ENCODE measurements at places on chromosomes 5 and 9. TPM values are rescaled to one million over a fixed set of nuclear protein-coding genes. Genes with fewer than 3 reads are reported as not detected.

IL13 gene
- total RNA-seq: not detected

TRPM6 gene
- not detected for total RNA-seq

PCYOX1L gene
- total RNA-seq: 40.4 TPM

GRCh38 chr5:59489551-59489950 lies 404.0 kb downstream of the PDE4D start:
- no peak for DNase-seq

DNA sequence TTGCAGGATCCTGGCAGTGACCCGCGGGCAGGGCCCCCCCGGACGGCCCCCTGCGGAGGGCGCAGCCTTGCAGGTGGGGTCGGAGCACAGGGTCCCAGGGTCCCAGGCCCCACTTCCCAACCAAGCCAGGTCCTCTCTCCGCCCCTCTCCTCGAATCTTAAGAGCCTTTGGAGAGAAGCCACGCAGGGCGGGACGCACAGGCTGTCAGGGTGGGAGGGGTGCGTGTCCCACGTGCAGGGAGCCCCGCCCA lies 18.4 kb upstream of the EGFL7 start:
- DNase-seq: no peak

DNA sequence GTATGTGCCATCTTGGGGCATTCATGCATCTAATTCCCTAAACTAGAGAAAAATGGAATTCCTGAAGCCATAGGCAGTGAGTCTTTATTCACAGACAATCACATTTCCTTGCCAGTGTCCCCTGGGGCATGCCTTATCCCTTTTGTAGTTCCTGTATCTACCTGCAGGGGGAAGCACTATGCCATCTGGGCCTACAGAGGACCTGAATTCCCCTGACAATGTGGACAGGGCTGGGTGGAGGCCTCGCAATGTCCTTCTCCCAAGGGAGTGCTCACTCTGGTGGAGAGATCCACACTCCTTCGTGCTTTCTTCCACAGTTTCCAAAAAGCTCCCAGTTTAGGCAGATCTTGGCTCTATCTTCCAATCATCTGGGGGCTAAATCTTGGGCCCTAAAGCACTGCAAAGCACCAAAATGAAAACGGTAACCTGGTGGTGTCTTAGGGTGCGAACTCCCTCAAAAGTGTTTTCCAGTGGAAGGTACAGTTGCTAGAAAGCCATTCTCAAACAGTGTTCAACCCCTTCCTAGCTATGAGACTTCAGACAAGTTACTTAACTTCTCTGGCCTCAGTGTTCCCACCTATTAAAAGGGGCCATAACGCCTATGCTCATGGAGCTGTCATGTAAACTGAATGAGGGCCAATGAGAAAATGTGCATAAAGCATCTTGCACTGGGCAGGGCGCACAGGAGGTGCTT lies 17.5 kb downstream of the WHRN start:
- peak; percentile 66 for DNase-seq

SLC6A7 gene
- total RNA-seq: not detected

- DNase-seq: no peak
Measured at GRCh38 chr9:135035781-135036760, 51.4 kb upstream of the OLFM1 start.

GFI1B gene
- not detected for total RNA-seq

TMEM203 gene
- total RNA-seq: 42.9 TPM

ARHGEF39 gene
- total RNA-seq: not detected

FUT7 gene
- total RNA-seq: 3.4 TPM

GRCh38 chr5:31280210-31280609 lies 86.7 kb downstream of the CDH6 start:
- no peak for DNase-seq

GRCh38 chr5:34037726-34038125 lies 5.3 kb downstream of the C1QTNF3 start:
- no peak for DNase-seq

PCDHGA7 gene
- total RNA-seq: 0.26 TPM

GKAP1 gene
- total RNA-seq: 13.1 TPM

OR1Q1 gene
- total RNA-seq: not detected

DNA sequence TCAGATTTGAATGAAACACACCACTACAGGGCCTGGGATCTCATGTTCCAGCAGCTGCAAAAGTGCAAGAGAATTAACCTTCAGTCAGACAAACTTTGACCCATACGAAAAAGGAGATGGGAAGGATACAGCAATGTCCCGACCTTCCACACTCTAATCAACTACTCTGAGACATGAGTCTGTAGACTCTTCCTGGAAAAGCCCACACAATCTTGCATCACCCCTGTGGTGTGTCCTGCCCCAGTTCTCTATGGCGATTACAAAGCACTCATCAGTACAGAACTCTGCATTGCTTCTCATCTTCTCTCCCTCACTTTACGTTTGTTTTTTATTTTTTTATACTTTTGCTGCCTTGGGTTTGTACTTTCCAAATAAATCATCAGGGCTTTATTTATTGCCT lies 241.0 kb upstream of the KIF2A start:
- DNase-seq: no peak

DNA sequence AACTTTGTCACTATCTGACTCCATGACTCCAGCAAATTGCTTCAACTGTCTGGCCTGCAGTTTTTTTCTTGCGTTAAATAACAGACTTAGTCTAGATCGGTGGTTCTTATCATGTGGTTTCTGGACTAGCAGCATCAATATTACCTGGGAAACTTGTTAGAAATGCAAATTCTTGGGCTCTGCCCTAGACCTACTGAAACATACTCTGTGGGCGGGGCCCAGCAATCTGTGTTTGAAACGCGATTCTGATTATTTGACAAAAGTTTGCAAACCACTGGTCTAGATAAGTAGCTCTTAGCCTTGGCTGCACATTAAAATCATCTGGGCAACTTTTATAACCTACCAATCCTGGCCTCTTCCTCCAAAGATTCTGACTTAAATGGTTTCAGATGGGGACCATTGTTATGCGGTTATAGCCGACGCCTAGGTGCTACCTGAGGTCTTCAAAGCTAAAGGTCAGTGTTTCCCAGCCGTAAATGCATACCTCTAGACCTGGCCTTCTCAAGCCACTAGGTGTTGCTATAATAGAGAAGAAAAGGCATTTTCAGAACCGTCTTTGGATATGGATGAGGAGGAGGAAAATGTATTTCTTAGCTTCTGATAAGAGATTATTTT lies 74.0 kb downstream of the C9orf85 start:
- DNase-seq: no peak

GRCh38 chr5:83430130-83431010 lies 41.2 kb upstream of the VCAN start:
- DNase-seq: peak; percentile 52

DNA sequence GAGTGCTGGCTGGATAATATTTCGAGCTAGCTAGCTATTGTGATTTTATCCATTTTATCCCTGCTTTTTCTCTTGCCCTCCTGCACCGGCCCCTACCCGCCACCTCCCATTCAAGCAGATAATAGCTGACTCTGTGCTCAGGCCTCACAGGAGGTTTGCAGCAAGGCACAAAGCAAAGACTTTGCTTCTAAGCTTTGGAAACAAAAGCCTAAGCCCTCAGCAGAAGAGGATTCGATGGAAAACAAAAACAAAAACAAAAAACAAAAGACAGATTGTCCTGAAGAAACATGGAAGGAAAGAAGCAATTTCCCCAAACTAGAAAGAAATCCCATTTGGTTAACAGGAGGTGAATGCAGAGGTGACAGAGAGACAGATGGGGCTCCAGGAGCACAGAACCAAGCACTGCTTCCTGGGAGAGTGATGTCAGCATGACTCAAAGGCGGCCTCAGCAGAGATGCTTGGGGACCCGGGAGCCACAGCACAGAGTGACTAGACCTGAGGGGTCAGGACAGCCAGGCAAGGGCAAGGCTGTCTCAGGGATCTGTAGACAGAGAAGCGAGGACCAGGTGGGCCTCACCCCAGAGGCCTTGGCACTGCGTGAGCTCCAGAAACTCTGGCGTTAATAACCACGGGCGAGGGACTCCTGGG lies 28.4 kb downstream of the MTX3 start:
- no peak for DNase-seq

- DNase-seq: no peak
Measured at GRCh38 chr5:65191554-65192135, 290.1 kb downstream of the ADAMTS6 start.

- no peak for DNase-seq
Measured at GRCh38 chr9:105141146-105141975, 103.1 kb upstream of the SLC44A1 start.

DNA sequence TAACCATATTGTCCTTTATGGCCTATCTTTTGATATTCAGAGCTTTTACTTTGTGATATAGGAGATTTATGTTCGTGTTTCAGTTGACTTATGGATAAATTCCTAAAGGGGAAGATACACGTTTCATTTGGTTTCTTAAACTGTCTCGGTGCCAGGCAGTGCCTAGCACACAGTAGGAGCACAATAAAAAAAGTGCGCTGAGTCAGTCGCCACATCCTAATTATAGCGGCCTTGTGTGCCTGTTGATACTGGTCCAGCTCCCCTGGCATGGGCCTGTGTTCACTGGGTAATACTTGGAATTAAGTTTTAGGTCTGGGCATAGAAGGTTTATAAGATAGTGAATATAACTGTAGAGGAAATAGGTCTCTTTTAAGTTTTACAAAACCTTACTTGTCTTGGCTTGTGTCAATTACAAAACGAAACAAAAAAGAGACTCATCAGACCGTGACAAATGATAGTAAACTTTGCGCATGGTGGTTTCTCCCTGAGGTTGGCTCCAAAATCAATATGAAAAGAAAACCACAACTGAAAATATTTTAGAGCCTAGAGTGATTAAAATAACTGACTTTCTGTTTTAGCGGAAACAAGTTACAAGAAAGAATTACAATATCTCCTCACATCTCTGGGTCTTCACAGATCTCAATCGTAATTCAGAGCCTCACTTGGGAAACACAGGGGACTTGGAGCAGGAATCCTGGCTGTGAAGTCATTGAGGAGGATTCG lies 84.8 kb downstream of the MVB12B start:
- peak; percentile 68 for DNase-seq

GRCh38 chr5:2258861-2259260 lies 376.1 kb upstream of the IRX4 start:
- DNase-seq: no peak

- DNase-seq: no peak
Measured at GRCh38 chr9:115189686-115190085, 71.7 kb upstream of the TNC start.

GRCh38 chr9:21710548-21711191 lies 91.8 kb upstream of the MTAP start:
- DNase-seq: no peak

MEGF10 gene
- total RNA-seq: not detected

DNA sequence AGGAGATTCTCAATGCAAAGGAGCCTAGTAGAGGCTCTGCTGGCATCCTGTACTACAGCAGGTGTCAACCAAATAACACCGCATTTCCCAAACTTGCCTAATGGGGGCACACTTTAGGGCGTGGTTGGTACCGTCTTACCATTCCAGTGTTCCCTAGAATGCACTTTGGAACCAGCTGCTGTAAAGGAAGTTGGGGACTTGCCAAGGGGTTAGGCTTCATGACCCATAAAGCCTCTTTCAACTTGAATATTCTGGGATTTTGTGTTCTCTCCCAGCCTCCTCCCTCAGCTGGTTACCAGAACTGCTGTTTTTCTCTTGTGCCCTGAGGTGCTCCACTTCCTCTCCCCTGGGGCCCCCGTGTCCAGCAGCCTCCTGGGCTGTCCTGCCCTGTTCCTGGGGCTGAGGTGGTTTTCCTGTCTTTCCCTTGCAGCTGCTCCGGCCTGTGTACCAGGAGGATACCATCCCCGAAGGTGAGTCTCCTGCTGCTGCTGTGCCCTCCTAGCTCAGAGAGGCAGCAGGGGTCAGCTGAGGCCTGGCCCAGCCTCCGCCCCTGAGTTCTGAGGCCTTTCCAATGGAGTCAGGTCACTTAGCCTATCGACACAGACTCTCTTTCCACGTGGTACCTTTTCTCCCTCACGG lies 44.7 kb downstream of the RGS3 start:
- DNase-seq: no peak

IFNA13 gene
- not detected for total RNA-seq

All from CD4-positive, alpha-beta memory T cell (primary cell).